ENCODE measurements at places on chromosomes 7 and 10. TPM values are rescaled to one million over a fixed set of nuclear protein-coding genes. Genes with fewer than 3 reads are reported as not detected.

Gene MGAM2
- total RNA-seq: not detected

Gene ADARB2
- total RNA-seq: not detected

Gene CC2D2B
- 1.5 TPM for total RNA-seq

Gene LRRD1
- total RNA-seq: not detected

Gene SORBS1
- 1,065 TPM for total RNA-seq

Gene PDE6C
- not detected for total RNA-seq

Gene C10orf105
- total RNA-seq: 0.57 TPM

Gene PNLIPRP1
- total RNA-seq: 0.81 TPM

Gene PRLHR
- total RNA-seq: not detected

Measured in heart left ventricle (tissue), 16 donors.